ENCODE measurements at places on chromosomes 12 and 14.

DNA sequence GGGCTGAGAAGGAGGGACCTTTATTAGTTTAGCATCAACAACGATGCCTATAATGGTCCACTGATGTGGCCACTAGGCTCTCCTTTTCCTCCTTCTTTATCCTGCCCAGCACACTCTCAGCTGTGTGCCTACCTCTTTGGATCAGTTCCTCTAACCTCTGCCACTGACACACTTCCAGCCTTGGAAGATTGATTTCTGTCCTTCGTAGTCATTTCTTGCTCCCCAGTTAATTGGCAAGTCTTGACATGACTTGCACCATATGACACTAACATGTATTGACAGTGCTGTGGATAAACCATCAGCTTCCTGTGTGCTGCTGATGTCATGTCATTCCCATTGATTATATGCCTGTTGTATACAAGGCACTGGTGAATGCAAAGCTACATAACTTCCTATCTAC is 90.2 kb upstream of the PLEKHG7 start:
- DNase-seq = no peak

DNA sequence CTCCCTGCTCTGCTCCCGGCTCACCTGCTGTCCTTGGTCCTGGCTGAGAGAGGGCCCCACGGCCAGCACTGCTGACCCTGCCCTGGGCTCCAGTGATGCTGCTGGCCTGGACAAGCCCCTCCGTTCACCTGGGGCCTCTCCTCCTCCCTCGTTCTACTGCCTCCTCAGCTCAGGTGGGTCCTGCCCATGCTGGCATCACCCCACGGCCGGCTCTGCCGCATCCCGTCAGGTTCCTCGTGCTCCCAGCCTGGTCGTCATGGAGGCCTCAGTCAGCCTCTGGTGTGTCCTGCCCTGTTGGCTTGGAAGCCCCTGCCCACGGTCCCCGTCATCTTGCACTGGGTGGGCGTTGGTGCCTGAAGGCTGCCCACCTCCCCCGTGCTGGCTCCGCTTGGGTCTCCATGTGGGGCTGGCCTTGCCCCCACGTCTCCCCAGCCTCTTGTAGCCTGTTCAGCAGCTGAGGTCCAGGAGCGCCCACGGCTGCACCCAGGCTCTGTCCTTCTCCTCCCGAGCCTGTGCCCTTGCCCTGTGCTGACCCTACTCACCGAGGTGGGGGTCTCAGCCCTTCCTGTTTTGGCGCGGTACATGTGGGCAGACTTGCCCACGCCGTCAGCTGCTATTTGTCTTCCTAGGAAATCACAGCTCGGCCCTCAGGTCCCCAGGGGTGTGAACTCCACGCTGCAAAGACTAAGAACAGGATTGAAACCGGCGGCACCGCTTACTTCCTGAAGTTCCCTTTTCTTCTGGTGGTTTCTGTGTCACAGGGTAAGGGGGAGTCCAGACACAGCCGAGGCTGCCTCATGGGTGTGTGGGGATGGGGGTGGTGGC is 121.6 kb downstream of the TMEM121 start:
- no peak for DNase-seq

DNA sequence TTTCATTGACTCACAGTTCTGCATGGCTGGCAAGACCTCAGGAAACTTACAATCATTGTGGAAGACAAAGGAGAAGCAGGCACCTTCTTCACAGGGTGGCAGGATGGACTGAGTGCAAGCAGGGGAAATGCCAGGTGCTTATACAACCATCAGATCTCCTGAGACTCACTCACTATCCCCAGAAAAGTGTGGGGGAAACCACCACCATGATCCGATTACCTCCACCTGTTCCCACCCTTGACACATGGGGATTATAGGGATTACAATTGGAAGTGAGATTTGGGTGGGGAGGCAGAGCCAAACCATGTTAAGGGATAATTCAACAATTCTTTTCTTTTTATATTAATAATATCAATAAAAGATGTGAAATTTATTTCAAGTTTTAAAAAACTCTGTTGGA is 34.1 kb downstream of the CNTN1 start:
- no peak for DNase-seq

- no peak for DNase-seq
Measured at GRCh38 chr12:82437744-82438143, 79.4 kb downstream of the METTL25 start.

DNA sequence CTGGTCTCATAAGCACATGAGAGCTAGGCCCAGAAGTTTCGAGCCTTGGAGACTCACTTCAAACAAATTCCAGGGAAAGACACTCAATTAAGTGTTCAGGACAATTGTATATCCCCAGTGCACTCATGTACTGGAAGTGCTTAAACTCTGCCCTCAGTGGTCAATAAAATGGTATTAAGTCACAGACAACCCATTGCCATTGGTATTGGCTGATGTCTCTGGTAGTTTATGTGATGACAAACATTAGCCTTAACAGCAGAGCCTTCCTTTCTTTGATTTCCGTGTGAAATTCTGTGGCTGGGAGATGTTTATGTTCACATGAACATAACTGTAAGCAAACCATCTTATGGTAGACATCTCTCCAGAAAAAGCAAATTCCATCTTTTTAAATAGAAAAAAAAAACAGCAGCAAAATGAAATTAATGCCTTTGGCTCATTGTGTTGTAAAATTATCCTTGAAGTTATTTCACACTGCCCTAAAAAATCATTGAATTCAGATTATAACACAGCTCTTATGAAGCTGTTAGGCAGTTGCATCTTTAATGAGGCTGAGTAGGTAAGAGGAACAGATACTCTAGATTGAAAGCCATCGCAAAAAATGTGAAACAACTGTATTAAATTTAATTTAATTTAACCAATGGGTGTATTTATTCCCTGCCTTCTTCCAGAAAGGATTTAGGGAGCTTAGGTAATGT is 216.2 kb upstream of the PLEKHG7 start:
- no peak for DNase-seq

DNA sequence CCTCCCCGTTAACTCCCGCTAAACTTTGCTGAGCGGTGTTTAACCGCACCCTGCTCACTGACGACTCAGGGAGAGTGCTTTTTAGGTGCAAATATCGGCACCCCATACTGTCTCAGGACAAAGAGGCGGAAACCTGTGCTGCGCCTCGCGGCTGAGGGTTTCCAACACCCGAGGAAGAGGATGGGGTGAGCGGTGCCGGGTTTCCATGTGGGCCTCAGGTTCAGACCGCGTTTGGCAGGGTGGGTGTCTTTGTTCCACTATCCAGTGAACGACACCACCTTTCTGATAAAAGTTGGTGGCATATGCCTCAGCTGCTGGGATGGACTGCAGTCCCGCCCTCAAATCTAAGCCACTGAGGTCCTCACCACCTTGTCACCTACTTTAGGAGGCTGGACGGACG is 3.0 kb downstream of the RFLNA start:
- DNase-seq = no peak

DNA sequence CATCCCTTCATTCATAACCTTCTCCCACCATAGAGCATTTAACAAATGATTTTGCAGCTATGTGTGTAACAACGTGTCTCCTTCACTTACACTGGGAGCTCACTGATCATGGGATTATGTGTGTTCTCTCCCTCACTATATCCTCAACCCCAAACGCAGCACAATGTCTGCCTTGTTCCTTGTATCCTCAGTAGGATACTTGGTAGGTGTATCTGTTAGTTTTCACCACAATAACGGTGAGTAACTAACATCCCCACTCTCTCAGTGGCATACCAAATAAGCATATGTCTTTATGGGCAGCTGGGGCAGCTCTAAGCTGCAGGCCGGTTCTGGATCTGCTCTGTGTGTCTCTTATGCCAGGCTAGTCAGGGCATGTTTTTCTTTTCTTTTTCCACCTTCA is 166.7 kb upstream of the PWP1 start:
- DNase-seq = peak; percentile 33

- peak; percentile 69 for DNase-seq
Measured at GRCh38 chr12:111429828-111430432, 24.2 kb downstream of the SH2B3 start.

DNA sequence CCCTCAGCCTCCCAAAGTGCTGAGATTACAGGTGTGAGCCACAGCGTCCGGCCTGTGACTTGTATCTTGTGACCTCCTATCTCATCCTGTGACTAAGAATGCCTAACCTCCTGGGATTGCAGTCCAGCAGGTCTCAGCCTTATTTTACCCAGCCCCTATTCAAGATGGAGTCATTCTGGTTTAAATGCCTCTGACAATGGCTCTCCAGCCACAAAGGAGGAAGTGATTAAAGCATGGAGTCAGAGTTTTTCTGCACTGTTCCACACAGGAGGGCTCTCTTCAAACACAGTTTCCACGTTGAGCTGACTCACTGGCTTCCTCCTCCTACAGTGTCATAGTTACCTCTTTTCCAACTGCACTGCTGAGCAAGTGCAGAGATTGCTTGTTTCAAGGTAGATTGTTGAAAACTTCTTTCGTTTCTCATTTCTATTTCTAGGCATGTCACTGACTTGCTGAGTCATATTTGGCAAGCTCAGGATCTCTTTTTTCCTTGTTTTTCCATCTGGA is 383.8 kb downstream of the PCNX1 start:
- peak; percentile 35 for DNase-seq

- no peak for DNase-seq
Measured at GRCh38 chr14:95228240-95228639, 70.9 kb upstream of the DICER1 start.

DNA sequence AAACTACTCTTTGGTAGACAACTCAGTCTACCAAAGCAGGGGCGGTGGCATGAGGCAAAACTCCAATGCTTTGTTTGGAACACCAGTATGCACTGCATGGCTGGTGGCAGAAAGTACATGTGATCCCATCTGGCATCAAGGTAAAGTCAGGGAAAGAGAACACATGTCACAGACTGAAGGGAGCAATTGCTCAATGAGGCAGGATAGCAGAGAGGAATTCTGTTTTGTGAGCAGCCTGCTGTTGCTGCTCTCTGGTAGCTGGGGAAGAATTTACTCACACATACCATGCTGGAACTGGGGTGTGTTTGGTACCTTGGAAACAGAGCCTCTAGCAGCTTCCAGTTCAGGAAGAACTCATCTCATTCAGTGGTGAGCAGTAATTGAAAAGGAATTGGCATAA is 84.8 kb downstream of the HELB start:
- no peak for DNase-seq

GRCh38 chr14:49972131-49972671 is 79.3 kb downstream of the ARF6 start:
- no peak for DNase-seq

DNA sequence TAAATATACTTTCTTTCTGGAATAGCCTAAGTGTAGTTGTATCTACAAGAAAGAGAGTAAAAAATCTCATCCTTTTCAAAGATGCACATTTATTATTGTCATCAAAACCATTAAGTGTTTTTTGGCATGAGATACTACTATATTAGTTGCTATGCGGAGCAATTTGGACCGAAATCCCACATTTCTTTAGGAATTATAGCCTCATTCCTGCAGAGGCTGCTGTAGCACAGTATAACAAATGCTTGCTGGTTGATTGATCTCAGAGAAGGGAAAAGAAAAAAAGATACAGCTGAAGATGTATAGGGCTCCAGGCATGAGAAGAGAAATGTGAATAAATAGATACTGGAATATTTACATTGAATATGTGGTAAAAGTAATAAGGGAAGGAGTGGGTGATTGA is 36.0 kb downstream of the RHOJ start:
- DNase-seq = no peak

DNA sequence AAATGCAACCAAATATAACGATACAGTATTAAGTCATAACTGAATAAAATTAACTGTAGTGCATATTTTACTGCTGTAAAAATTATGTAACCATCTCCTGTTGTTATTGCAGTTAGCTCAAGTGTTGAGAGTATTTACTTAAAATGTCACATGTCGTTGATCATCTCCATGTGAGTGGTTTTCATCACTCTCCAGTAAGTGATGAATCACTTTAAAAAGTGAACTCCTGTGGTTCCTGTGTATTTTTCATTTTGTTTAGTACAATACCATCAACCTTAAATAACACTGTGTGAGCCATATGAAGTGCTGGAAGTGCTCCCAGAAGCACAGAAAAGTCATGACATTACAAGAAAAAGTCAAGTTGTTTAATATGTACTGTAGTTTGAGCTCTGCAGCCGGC is 104.7 kb upstream of the SLCO1B1 start:
- DNase-seq = no peak

- no peak for DNase-seq
Measured at GRCh38 chr14:95147597-95147996, 9.7 kb downstream of the DICER1 start.

GRCh38 chr12:46674129-46674528 is 151.7 kb downstream of the SLC38A4 start:
- DNase-seq = no peak

DNA sequence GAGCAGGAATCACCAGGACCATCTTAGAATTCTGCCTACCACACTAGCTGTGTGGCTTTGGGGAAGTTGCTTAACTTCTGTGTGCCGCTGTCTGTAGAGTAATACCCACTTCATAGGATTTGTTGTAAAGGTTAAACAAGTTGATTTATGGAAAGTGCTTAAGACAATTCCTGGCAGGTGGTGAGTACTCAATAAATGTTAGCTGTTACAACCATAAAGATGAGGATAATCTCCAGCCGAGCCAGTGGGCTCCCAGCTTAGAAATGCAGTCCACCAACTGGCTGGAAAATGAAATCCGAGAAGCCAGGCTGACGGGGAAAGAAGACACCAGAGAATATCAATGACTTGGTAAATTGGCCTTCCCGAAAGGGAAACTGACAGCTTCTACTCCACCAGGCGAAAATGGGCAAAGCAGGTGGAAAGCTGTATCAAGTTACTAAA is 173.5 kb downstream of the CHST11 start:
- no peak for DNase-seq

GRCh38 chr12:60279221-60279620 is 683.4 kb downstream of the SLC16A7 start:
- DNase-seq = no peak

- DNase-seq = no peak
Measured at GRCh38 chr14:85883966-85884365, 354.0 kb downstream of the FLRT2 start.

DNA sequence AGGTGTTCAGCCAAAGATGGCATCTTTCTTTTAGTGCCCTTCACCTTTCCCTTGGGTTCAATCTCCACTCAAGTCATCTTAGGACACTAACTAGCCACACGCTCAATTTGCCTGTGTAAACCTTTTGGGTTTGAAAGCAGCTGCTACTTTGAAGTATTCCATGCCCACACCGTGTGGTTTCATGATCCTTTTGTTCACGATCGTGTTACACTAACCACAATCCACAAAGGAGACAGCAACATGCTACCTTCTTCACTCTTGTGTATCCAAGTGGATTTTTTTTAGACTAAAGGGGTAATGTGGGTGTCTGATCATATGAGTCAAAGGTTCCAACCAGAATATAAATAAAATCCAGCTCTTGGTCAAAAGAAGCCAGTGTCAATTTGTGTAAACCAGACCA is 122.7 kb upstream of the FAR2 start:
- DNase-seq = no peak

- no peak for DNase-seq
Measured at GRCh38 chr14:64444140-64444539, 21.2 kb upstream of the AKAP5 start.

GRCh38 chr14:29310757-29311156 is 544.2 kb downstream of the FOXG1 start:
- no peak for DNase-seq

- DNase-seq = no peak
Measured at GRCh38 chr12:128571906-128572810, 251.6 kb downstream of the SLC15A4 start.

Data from stimulated activated naive CD4-positive, alpha-beta T cell treated with Interleukin-2 at 50 U/mL for 16 hours (primary cell).